ENCODE measurements at places on chromosomes 6 and 20.

- no peak for DNase-seq
Measured at GRCh38 chr6:1063671-1064355, 248.1 kb upstream of the FOXQ1 start.

GRCh38 chr6:7769702-7770101 lies 43.8 kb downstream of the BMP6 start:
- DNase-seq, result no peak

GRCh38 chr6:34248198-34248726 lies 544 bp downstream of the SMIM29 start:
- peak; percentile 46 for DNase-seq

DNA sequence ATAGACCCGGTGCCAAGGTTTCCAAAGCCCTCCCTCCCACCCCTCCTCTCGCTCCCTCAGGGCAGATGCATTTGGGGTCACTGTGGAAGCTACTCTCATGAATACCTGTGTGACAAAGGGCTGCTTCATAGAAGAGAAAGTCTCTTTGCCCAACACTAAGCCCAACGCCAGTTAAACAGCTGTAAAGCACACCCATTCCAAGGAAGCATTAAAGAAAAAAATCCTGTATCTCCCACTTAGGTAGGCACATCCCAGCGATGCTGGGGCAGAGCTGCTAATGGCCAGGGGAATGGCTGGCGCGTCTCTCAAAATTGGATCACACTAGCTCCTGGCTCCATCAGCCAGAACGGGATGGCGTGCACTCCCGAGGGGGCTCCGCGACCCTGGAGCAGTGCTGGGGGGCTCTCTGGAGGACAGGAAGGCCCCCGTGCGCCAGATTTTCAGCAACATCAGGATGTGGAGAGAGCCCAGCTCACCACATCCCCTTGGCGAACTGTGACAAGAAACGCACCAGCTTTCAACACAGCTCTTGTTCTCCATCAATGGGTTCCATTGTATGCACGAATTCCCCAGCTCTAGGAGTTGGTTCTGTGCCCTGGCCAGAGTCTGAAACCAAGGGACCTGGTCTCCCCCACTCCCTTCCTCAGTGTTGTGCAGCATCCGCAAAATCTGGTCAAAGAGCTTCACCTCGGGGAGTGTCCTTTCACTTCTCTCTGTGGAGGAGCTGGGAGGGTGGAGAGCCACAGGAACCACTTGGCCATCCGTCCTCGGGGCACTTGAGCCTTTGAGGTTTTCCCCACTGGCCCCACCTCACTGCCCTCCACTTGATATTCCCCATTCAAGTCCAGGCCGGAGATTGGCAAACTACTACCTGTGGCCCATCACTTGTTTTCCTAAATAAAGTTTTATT lies 74.1 kb downstream of the TFAP2C start:
- DNase-seq, result no peak

GRCh38 chr6:92180090-92180489 lies 1239.3 kb downstream of the EPHA7 start:
- DNase-seq, result no peak

Data from T-helper 2 cell treated with Interferon-gamma antibody and Interleukin-4, amounts not matched to agents 5 μg/mL and 100 μg/mL, for 36 hours (primary cell).